ENCODE measurements at places on chromosomes 16 and 17.

DNA sequence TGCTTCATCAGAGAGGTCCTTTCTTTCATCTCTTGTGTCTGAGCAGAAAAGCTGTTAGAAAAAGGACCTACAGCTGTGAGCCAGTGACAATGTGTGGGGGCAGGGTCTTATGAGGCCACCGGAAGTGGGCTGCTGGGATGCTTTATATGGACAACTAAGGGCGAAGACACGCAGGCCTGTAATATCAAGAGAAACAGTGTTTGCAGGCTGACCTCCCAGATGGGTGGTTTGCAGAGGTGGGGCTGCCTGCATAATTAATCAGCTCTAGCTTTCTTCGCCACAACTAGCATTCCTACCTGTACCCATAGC is 30.4 kb upstream of the SALL1 start:
- DNase-seq: no peak

GRCh38 chr17:65660947-65661346 is 99.5 kb upstream of the AXIN2 start:
- DNase-seq: no peak

GRCh38 chr17:27825459-27825858 is 25.1 kb upstream of the NOS2 start:
- no peak for DNase-seq

DNA sequence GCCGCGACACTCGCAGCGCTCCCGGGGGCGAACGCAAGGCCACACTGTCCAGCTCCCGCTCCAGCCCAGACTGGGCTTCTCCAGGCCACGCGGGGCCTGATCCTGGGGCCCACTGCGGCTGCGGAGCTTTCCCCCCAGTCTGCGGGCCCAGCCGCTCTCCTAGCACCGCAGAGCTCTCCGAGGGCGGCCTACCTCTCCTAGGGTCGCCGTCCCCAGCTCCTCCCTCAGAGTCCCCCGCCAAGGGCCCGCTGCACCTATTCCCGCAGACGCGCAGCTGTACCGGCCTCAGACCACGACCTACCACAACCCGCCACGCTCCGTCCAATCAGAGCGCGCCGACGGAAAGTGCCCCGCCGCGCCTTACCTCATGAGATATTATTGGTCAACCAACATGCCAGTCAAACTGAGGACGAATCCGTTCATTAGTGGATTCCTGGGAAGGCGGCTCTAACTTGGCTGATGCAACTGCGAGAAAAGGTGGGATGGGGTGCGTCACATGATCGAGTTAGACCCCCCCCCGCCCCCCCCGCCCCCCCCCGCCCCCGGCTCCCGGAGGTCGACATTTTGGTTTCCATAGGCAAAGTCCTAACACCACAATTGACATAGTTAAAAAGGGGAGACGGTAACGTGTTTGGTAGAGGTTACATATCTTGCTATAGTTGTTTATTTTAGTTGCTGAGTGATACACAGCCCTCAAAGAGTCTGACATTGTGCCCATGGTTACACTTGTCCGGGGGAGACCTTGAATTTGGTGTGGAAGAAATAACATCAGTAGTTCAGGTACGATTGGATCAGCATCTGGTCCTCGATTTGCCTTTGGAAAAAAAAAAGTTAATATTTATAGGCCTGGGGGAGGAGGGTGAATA is at the start of gene AARS1:
AARS1 (minus strand) TSS at position 278 of the 866 bp plus-strand sequence. CDS start 6,743 bp downstream, outside the sequence.
- DNase-seq: peak; percentile 99

DNA sequence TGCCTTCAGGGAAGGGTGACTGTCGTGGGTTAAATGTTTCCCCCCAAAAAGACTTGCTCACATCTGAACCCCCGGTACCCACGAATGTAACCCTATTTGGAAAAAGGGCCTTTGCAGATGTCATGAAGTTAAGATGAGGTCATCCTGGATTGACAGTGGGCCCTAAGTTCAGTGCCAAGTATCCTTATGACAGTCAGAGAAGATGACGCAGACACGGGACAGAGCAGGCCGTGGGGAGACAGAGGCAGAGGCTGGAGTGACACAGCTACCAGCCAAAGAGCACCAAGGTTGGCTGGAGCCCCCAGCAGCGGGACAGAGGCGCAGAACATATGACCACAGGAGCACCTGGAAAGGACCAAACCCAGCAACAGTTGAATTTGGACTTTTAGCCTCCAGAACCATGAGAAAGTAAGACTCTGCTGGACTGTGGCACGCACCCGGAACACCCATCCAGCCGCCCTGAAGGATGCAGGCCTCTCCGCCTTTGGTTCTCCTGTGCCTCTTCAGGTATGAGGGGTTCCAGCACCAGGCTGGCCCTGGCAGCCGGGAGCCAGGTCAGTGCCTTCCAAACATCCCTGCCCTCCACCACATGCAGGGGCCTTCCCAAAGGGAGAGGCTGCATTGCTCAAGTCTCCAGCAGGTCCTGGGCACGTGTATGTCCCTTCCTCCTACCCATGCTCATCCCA is 104.0 kb downstream of the FOXL1 start:
- DNase-seq: no peak
